ENCODE measurements at places on chromosomes 12 and 14. TPM values are rescaled to one million over a fixed set of nuclear protein-coding genes. Genes with fewer than 3 reads are reported as not detected.

HHIPL1 gene
- total RNA-seq: 2.6 TPM

HRK gene
- total RNA-seq: 2.7 TPM

MYF6 gene
- not detected for total RNA-seq

CD163 gene
- total RNA-seq: not detected

C12orf42 gene
- total RNA-seq: not detected

FAM181A gene
- total RNA-seq: not detected

WSCD2 gene
- 2.2 TPM for total RNA-seq

RFLNA gene
- 6.4 TPM for total RNA-seq

CYP46A1 gene
- total RNA-seq: 1.3 TPM

DNA sequence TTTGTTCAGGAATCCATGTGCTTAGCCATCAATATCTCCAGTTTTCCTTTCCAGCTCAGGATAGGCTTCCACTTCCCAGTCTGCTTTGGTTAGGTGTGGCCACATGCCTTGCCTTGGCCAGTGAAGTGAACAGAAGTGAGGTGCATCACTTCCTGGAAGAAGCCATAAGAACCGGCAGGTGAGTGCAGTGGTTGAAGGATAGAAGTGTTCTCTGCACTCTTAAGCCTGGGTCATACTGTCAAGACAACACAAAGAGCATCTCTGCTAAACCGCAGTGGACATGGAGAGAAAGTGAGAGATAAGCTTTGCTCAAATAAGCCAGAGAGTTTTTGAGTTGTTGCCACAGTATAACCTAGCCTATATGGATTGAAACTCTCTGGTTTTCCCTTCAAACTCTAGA lies 11.4 kb downstream of the GNG2 start:
- no peaks in the 10 kb centered on the region for H3K36me3 ChIP-seq
- no peak overlapping the region for H3K4me3 ChIP-seq
- H3K27ac ChIP-seq: no peak overlapping the region
- DNase-seq: no peak
- H3K4me1 ChIP-seq: no peaks in the 10 kb centered on the region
- H3K27me3 ChIP-seq: no peaks in the 10 kb centered on the region

DNA sequence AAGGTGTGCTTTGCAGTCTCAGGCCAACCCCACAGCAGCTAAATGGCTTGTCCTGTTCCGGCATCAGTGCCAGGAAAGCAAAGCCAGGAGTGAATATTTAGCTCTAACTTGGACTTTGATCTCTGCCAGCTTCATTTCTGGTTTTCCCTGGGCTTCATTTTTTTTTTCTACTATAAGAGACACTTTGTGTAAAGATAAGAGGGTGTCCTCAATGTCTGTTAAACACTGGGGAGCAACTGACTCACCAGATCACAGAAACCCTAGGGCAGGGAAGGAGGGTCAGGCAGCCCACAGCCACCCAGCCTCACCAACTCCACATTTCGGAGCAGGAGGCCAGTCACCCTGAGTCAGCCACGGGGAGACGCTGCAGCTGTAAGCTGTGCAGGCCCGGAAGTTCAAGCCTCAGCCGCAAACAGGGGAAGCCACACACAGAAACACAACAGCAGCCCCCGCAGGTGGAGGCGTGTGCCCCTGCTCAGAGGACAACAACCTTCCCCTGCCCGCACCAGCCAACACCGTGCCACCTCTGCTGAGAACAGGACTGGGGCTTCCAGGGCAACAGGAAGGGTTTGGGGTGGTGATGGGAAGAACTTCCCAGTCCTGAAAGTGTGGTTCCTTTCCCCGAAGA lies 6.3 kb downstream of the TNFRSF1A start:
- H3K27ac ChIP-seq: peak overlapping the region; percentile 88
- no peaks in the 10 kb centered on the region for H3K27me3 ChIP-seq
- H3K4me3 ChIP-seq: no peak overlapping the region
- DNase-seq: peak; percentile 70

- no peak overlapping the region for H3K4me3 ChIP-seq
- no peak for DNase-seq
- no peaks in the 10 kb centered on the region for H3K4me1 ChIP-seq
- H3K27me3 ChIP-seq: no peaks in the 10 kb centered on the region
These were observed 181.5 kb downstream of the CCER1 start for GRCh38 chr12:90773491-90773890.

GRCh38 chr12:123267991-123268843 lies 3.4 kb downstream of the CDK2AP1 start:
- peak overlapping the region; percentile 65 for H3K27ac ChIP-seq
- no peak overlapping the region for H3K4me3 ChIP-seq
- peaks cover 12% of the 10 kb centered on the region for H3K4me1 ChIP-seq
- H3K27me3 ChIP-seq: no peaks in the 10 kb centered on the region
- no peak for DNase-seq
- H3K36me3 ChIP-seq: peaks cover 14% of the 10 kb centered on the region

GRCh38 chr14:74843653-74844052 lies 32.3 kb downstream of the PROX2 start:
- H3K36me3 ChIP-seq: peaks cover 5% of the 10 kb centered on the region
- H3K27ac ChIP-seq: no peak overlapping the region
- no peak for DNase-seq
- H3K27me3 ChIP-seq: no peaks in the 10 kb centered on the region

- no peaks in the 10 kb centered on the region for H3K27me3 ChIP-seq
- H3K27ac ChIP-seq: no peak overlapping the region
- H3K4me1 ChIP-seq: no peaks in the 10 kb centered on the region
- no peak overlapping the region for H3K4me3 ChIP-seq
- no peaks in the 10 kb centered on the region for H3K36me3 ChIP-seq
These were observed 68.9 kb downstream of the DCAF5 start for GRCh38 chr14:69084023-69084422.

DNA sequence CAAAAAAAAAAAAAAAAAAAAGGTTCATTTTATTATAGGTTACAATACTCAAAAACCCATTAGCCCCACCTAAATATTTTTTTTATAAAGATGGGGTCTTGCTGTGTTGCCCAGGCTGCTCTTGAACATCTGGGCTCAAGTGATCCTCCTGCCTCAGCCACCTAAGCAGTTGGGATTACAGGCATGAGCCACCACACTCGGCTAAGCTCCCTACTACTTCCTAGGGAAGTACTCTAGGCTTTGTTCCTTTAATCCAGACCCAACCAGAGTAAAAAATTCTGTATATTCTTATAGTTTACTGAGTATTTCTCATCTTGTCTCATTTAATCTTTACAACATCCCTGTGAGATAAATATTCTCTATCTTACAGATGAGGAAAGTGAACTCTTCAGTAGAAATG lies 50.7 kb downstream of the RBMS2 start:
- no peak for DNase-seq
- no peak overlapping the region for H3K27ac ChIP-seq
- H3K36me3 ChIP-seq: no peaks in the 10 kb centered on the region
- H3K4me1 ChIP-seq: no peaks in the 10 kb centered on the region
- H3K4me3 ChIP-seq: no peak overlapping the region

DNA sequence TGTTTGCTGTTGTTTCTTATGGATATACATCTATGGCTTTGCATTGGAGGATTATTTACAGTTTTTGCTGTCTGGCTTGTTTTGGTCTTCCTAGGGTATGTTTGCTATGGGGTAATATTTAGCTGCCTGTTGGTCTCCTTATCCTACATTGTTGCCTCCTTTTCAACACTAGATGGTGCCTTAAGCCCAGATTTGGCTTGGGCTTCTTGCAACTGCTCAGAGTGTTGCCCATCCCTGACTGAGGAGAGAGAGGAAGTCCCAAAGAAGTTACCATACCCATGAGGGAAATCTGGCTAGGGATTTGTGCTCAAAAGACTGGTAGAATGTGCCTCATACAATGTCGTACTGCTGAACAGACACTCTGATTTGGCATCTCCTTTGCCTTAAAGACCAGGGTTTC lies 94.6 kb upstream of the MUCL1 start:
- no peaks in the 10 kb centered on the region for H3K27me3 ChIP-seq
- H3K4me3 ChIP-seq: no peak overlapping the region

- no peak for DNase-seq
- H3K27me3 ChIP-seq: no peaks in the 10 kb centered on the region
- peaks cover 27% of the 10 kb centered on the region for H3K36me3 ChIP-seq
- H3K4me1 ChIP-seq: peaks cover 2% of the 10 kb centered on the region
- H3K4me3 ChIP-seq: no peak overlapping the region
These were observed 9.5 kb upstream of the RAB35 start for GRCh38 chr12:120125792-120126634.

DNA sequence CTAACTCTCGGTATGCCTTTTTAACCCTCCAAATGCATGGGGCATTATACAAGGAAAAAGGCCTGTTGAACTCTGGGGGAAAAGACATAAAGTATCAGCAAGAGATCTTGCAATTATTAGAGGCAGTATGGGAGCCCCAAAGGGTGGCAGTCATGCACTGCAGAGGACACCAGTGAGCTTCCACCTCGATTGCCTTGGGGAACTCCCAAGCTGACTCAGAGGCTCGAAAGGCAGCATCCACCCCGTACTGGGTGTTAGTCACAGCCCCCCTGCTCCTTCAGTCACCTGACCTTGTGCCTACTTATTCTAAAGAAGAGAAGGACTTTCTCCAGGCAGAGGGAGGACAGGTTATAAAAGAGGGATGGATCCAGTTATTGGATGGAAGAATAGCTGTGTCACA lies 781.4 kb upstream of the TMEM132C start:
- no peaks in the 10 kb centered on the region for H3K27me3 ChIP-seq
- peak; percentile 10 for DNase-seq
- no peak overlapping the region for H3K4me3 ChIP-seq
- H3K36me3 ChIP-seq: no peaks in the 10 kb centered on the region

DNA sequence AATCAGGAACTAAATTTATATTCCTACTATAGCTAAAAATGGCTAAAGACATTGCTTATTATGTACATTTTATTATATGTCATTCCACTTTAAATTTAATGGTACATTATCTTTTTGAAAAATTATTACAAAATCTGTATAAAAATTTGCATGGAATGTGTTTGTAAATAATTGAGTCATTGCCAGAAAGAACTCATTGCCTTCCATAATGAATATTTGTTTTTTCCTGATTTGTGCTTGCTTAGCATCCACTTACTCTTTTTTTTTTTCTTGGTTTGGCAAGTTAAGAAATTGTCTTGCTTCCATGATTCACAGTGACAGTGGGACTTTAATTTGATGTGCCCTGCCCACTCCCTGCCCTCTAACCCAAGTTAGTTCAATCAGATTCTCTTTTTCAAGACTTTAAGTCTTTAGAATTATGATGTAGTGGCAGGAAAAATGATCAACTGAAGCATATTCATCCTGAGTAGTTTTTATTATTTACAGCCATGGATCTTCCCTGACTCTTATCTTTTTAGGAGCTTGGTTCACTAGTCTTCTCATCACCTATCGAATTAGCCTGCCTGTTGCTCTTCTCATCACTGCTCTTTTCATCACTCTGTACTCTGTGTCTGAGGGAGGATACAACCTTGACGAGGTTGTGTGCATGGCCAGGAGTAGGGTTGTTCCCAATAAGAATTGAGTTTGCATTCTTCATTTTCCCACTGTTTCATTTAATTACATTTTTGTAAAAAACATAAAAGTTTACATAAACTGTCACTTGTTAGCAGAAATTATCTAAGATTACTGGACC lies 442.0 kb downstream of the BTG1 start:
- no peaks in the 10 kb centered on the region for H3K36me3 ChIP-seq
- no peak overlapping the region for H3K27ac ChIP-seq
- no peaks in the 10 kb centered on the region for H3K27me3 ChIP-seq
- no peaks in the 10 kb centered on the region for H3K4me1 ChIP-seq
- no peak overlapping the region for H3K4me3 ChIP-seq
- no peak for DNase-seq

DNA sequence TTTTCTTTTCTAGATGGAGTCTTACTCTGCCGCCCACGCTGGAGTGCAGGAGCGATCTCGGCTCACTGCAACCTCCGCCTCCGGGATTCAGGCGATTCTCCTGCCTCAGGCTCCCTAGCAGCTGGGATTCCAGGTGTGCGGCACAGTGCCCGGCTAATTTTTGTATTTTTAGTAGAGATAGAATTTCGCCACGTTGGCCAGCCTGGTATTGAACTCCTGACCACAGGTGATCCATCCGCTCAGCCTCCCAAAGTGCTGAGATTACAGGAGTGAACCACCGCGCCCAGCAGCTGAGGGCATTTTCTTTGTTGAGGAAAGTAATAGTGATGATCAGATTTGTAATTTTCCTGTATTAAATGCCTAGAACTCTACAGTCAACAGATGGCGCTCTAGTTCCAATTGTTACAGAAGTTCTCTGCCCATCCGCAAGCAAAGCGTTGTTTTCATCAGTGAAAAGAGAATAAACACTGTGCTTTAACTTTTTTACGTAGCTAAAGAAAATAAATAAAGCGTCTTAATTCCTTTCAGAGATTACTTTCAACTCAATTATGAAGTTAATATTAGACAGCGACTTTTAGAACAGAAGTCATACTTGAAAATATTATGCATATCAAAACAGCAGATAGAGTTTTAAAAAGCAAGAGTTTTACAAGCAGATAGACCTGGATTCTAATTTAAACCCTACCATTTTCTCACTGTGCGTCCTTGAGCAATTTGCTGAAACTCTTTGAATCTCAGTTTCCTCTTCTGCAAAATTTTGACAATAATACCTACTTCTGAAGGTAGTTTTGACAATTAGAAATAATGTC lies 335.1 kb downstream of the DUSP6 start:
- no peaks in the 10 kb centered on the region for H3K4me1 ChIP-seq
- H3K4me3 ChIP-seq: no peak overlapping the region
- no peaks in the 10 kb centered on the region for H3K36me3 ChIP-seq

DNA sequence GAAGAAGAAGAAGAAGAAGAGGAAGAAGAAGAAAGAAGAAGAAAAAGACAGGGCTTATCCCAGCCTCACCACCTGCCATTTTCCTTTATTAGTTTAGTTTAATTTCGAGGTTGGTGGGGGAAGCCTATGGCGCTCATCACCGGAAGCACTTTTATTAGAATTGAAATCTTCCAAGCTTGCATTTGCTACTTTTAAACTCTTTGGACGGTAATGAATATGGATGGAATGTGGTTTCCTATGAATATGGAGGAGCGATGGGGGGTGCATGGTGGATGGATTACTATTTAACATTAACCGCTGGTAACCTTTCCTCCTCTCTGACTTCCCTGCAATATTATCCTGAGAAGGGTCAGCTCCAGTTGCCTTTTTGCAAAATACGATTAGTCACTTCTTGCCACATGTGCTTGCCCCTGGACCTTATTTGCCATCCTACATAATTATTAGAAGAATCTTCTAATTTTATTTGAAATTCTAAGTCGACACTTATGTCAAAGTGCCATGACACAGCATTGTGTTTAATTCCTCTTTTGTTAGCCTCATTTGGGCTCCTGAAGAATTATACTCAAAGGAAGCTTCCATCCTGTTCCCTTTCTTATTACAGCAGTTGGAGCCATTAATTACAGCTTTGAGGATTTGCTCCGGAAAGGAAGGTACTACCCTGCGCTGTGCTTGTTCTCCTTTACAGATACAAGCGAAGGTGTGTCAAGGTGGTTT lies 424.5 kb downstream of the VRK1 start:
- H3K36me3 ChIP-seq: no peaks in the 10 kb centered on the region
- peaks cover 7% of the 10 kb centered on the region for H3K4me1 ChIP-seq
- no peak for DNase-seq
- peaks cover 10% of the 10 kb centered on the region for H3K27me3 ChIP-seq
- no peak overlapping the region for H3K4me3 ChIP-seq

GRCh38 chr12:132160016-132160415 lies 15.8 kb downstream of the NOC4L start:
- H3K27me3 ChIP-seq: peaks cover 4% of the 10 kb centered on the region
- no peak overlapping the region for H3K27ac ChIP-seq
- no peak overlapping the region for H3K4me3 ChIP-seq
- no peak for DNase-seq
- peaks cover 21% of the 10 kb centered on the region for H3K36me3 ChIP-seq

GRCh38 chr14:99382071-99382470 lies 98.6 kb downstream of the SETD3 start:
- no peak overlapping the region for H3K27ac ChIP-seq
- H3K4me3 ChIP-seq: no peak overlapping the region
- no peak for DNase-seq
- H3K36me3 ChIP-seq: no peaks in the 10 kb centered on the region
- H3K27me3 ChIP-seq: no peaks in the 10 kb centered on the region
